ENCODE measurements at places on chromosomes 11 and 22. TPM values are rescaled to one million over a fixed set of nuclear protein-coding genes. Genes with fewer than 3 reads are reported as not detected.

SMIM38 gene
- total RNA-seq = 0.30 TPM

BTG4 gene
- total RNA-seq = not detected

DNA sequence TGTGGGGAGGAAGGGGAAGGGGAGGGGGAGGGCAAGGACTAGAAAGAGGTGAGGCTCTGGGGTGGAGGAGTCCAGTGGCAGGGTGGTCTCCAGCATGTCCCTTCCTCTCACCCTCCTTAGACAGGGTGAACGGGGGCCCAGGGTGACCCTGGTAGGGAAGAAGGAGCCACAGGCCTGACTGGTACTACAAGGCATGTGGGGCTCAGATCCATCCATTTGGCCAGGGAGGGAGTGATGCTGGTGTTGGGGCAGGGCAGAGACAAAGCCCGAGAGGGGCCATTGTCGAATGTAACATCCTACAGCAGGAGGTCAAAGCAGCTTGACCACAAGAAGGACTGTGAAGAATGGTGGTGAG lies 69.0 kb upstream of the SHISAL1 start:
- no peaks in the 10 kb centered on the region for H3K36me3 ChIP-seq
- no peak overlapping the region for H3K27ac ChIP-seq
- no peaks in the 10 kb centered on the region for H3K27me3 ChIP-seq
- H3K4me3 ChIP-seq = no peak overlapping the region
- no peaks in the 10 kb centered on the region for H3K4me1 ChIP-seq

LRP4 gene
- not detected for total RNA-seq

GRCh38 chr11:21811572-21811971 lies 381.3 kb upstream of the ANO5 start:
- no peak overlapping the region for H3K27ac ChIP-seq
- no peak overlapping the region for H3K4me3 ChIP-seq
- no peaks in the 10 kb centered on the region for H3K36me3 ChIP-seq

RFPL2 gene
- total RNA-seq = 0.47 TPM

MMP27 gene
- total RNA-seq = not detected

- peaks cover 4% of the 10 kb centered on the region for H3K27me3 ChIP-seq
- H3K4me1 ChIP-seq = peaks cover 59% of the 10 kb centered on the region
- H3K4me3 ChIP-seq = peak overlapping the region; percentile 29
- no peaks in the 10 kb centered on the region for H3K36me3 ChIP-seq
- H3K27ac ChIP-seq = no peak overlapping the region
- DNase-seq = no peak
Measured at GRCh38 chr11:45921561-45922424, 663 bp upstream of the LARGE2 start.

TPST2 gene
- total RNA-seq = 7.2 TPM

All from CD4-positive, alpha-beta T cell (primary cell).